Stimulated activated CD4-positive, alpha-beta T cell treated with anti-CD3 and anti-CD28 coated beads, Interleukin-15, amount 100 ng/mL, for 48 hours (primary cell): ENCODE measurements at places on chromosomes 4 and X.

DNA sequence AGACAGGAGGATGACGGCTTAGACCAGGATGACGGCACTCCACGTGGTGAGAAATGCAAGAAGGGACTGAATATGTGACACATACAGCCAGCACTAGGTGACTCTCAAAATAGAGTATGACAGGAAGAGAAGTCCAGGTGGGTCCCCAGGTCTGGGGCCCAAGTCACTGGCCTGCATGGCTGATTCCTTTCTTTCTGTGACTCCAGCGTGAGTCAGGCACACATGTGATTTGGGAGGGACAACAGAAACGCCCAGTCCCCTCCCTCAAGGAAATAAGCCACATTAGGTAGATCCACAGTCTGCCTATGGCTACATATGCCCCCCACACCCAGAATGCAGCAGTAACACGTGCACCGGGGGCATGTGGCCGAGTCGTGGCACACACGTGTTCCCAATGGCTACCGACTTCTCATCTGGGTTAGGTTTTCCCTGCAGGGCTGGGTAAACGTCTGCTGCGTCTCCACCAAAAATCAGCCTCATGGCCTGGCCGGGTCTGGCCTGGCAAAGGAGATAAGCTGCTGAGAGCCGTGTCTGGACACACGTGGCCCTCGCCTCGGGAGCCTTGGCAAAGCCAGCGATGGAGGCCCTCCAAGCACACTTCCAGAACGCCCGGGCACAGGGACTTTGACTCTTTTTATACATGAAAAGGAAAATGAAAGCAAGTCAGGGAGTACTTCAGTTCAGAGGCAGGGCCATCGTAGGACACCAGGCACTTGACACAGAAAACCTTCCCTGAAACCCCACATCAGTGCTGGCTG lies 19.3 kb downstream of the SEL1L3 start:
- no peak for DNase-seq

DNA sequence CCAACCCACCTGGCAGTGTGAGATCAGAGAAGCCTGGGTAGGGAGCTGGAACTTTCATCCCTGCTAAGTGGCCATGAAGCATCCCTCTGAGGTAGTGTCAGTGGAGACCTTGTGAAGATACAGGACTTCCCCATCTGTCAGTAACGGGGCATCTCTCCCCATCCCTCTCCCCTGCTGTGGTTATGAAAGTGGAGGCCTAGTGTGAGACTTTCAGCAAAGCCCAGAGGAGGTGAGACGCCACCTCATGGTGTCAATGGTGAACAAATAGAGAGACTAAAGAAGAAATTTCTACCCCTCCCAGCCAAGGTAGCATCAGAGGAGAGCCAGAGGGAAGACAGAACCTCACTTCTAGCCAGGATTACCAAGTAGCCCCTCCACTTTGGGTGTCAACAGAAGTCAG lies 150.2 kb downstream of the VEGFC start:
- no peak for DNase-seq

DNA sequence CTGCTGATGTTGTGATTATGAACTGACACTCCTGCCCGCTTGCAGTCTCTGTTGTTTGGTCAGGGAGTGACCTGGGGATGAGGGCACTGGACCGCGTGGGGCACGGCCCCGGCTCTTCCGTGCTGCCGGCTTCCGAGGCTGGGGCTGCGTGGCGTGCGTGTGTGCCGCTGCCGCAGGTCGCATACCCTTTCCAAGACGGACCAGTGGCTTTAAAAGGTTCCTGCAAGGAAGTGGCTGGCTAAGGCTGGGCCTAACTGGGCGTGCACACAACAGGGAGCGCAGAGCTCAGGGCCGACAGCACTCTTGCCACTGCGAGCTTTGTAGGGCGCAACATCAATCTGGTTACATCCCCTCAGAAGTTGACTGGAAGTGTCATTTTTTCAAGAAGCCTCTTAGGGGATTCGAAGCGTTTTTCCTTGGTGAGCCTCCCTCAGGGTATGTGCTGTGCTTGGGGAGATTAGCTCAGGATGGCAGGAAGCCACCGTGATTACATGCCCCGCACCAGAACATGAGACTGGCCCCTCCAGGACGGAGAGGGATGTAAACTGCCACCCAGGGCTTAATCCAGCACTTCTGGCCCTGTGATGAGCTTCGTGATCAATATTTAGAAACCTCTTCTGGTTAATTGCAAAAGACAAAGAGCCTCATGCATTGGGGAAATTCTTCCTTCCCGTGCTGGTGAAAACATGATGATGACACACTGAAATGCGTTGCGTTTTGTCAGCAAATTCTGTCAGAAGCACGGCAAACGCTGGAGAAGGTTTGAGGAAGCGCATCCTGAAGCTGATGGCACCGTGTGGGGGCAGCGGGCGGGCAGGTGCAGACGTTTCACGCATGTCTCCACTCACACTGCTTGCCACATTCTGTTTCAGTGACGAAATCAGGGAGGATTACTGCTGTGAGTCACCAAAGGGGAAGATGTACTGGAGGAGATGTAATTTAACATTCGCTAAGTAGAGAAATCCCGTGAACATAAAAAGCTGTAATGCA lies 11.1 kb downstream of the MAEA start:
- DNase-seq: no peak

DNA sequence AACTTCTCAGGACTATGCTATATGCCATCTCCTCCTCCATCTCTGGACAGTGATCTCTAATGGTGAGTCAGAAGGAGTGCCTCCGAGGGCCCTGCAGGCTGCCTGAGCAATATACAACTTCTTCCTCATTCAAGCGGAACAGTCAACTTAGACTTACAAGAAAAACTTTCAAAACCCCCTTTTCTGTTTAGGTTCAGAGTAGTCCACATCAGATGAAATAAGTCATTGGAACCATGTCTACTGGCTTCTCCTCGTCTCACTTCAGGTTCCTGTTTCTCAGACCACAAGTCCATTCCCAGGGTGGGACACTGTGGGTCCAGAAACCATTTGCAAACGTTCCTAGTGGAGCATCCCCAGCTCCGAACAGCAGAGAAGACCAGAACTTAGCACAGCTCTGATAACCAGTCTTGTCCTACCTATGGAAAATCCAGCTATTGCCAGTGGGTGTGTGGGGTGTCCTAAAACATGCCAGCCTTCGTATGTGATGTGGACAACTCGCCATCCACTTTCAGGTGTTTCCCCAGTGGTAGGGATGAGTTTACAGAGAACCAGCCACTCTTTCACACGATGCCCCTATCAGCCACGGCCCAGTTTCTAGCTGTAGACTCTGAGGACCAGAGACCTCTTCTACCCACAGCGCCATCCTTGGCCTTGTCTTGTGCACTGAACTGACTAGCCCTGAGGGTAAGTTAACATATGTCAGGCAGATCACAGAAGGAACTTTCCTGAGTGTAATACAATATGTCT lies 32.7 kb upstream of the NKRF start:
- DNase-seq: no peak

DNA sequence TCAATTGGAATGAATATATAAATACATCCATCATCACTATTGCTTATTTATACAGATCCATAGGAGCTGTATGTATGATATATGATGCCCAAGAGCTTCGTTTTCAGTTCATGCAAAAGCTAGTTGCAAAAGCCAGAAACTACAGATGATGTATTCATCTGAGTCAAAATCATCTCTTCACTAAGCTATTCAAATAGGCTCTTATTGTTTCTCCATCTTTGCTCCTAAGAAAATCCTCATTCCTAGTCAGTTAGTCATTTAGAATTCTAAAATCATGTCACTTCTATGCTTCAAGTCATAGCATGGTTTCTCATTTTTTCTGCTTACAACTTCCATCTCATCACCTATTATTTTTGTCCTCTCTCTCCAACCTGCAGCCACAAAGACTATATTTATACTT lies 300.1 kb upstream of the TRAM1L1 start:
- DNase-seq: no peak

- DNase-seq: no peak
These were observed 203.0 kb downstream of the BMPR1B start for GRCh38 chr4:94960708-94961107.

- no peak for DNase-seq
These were observed 56.9 kb downstream of the CLCN3 start for GRCh38 chr4:169677150-169677748.

GRCh38 chrX:14899607-14900006 lies 26.4 kb downstream of the MOSPD2 start:
- no peak for DNase-seq

DNA sequence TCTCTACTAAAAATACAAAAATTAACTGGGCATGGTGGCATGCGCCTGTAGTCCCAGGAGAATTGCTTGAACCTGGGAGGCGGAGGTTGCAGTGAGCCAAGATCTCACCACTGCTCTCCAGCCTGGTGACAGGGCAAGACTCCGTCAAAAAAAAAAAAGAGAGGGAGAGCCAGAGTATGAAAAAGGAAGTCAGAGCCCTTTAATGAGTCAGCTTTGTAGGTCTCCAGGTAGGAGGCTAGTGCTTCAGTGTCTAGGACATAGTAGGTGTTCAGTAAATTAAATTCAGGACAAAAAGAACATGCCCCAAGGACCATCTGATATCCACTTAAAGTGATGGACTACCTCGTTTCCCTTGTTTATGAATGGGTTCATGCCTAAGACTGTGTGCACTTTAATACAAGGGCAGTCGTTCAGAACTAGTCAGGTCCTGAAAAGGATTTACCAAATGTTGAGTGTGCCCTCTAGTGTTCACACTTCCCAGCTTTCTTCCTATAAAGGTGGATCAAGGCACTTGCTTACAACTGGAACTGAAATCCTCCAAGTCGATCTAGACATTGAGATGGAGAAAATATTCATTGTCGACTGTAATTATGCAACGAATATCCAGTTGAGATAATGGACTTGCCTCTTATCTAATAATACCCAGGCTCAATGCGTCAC lies 29.0 kb downstream of the F9 start:
- DNase-seq: no peak

DNA sequence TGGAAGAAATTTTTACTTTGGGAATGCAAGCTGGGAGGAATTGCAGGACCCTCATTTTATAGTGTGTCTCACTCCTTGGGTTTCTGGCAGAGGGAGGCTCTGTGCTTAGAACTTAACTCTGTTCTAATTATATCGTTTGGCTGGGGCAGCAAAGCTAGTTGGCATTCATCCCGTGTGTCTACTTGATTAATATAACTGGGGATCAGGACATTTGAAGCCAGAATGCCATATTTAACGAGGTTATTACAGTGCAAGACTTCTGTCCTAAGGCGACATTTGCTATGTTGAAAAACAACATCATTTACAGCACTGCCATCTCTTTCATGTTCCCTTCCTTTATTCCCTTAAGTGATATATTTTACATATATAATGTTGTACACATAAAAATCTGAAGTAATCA lies 179.1 kb upstream of the TBC1D9 start:
- DNase-seq: no peak

- no peak for DNase-seq
These were observed 397.7 kb downstream of the IL15 start for GRCh38 chr4:142034101-142034500.

DNA sequence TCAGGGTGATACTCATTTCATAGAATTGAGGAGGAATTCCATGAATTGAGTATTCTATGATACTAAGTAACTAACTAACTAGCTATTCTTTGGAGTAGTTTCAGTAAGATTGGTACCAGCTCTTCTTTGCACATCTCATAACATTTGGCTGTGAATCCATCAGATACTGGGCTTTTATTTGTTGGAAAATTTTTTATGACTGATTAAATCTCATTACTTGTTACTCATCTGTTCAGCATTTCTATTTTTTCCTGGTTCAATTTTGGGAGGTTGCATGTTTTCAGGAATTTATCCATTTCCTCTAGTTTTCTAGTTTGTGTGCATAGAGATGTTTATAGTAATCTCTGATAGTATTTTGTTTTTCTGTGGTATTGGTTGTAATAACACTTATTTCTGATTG lies 70.8 kb upstream of the FREM3 start:
- no peak for DNase-seq

- DNase-seq: no peak
These were observed 5.5 kb downstream of the SUV39H1 start for GRCh38 chrX:48702032-48702431.

- DNase-seq: peak; percentile 22
These were observed 11.6 kb downstream of the SMIM20 start for GRCh38 chr4:25925486-25926201.

- no peak for DNase-seq
These were observed 36.4 kb downstream of the QDPR start for GRCh38 chr4:17475481-17475880.

DNA sequence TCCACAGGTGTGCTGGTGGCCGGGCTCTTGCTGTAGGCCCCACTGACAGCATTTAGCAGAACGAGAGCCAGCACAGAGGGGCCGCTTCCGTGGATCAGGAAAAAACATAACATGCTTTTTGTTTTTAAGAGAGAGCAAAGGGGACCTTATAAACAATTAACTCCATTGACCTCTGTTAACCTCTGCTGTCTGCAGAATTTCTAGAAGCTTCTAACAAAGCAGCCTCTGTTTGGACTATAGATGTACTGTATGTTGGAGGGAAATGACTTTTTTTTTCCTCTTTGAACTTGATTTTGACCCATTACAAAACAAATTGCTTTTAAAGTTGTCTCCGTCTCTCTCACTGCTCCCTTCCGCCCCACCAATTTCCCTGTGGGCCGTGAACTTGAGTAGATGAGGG lies 210.7 kb downstream of the FRAS1 start:
- DNase-seq: no peak

DNA sequence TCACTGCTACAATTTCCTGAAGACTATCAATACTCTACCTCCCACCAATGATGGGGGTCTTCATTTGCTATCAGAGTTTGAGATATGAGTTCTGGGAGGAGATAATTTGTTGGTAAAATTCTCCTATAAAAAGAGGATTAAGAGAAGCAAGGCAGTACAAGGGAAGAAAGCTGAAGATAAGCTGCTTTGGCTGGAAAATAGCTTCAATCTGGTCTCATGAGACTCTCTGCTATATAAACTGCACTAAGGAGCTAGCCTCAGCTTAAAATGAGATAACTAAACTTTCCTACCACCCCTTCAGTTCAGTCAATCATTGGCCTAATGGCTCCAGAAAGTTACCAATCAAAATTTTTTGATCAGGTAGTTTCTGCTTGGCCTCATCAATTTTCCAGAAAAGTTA lies 2105.0 kb downstream of the ARAP2 start:
- DNase-seq: no peak

DNA sequence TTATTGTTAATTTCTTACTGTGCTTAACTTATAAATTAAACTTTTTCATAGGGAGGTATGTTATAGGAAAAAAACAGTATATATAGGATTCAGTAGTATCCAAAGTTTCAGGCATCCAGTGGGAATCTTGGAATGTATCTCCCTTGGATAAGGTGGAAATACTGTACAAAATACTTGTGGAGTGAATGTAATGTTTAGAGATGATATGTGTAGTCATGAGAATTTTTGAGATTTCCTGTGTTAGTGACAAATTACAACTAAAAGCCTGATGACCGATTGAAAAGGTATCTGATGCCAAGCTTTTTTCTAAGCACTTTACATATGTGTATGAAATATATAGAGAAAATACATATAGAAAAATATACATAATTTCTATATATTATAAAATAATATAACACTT lies 69.2 kb downstream of the STK32B start:
- DNase-seq: no peak
